ENCODE measurements at places on chromosomes 4 and X. TPM values are rescaled to one million over a fixed set of nuclear protein-coding genes. Genes with fewer than 3 reads are reported as not detected.

- no peak for DNase-seq
These were observed 43.7 kb upstream of the FRMD7 start for GRCh38 chrX:132171478-132171877.

DNA sequence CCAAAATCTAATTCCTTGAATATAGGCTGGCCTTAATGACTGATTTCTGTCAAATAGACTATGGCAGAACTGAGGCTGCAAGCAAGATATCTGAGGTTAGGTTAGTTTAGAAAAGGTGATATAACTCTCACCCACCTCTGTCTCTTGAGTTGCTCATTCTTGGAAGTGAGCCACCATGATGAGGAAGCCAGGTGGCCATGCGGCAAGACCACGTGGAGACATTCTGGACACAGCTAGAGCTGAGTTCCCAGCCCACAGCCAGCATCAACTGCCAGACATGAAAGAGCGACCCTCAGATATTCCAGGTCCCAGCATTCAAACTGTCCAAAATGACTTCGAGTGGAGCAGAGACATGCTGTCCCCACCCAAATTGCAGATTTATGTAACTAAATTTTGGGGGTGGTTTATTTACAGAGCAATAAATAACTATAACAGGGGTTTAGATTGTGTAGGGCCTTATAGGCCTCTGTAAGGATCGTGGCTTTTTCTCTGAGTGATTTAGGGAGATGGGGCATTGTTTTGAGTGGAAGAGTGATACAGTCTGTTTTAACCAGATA, 33.7 kb downstream of the USP53 start:
- DNase-seq: peak; percentile 23

- DNase-seq: no peak
These were observed 216.0 kb downstream of the RAB28 start for GRCh38 chr4:13268165-13268564.

KCNIP4 gene
- not detected for polyA plus RNA-seq

DNA sequence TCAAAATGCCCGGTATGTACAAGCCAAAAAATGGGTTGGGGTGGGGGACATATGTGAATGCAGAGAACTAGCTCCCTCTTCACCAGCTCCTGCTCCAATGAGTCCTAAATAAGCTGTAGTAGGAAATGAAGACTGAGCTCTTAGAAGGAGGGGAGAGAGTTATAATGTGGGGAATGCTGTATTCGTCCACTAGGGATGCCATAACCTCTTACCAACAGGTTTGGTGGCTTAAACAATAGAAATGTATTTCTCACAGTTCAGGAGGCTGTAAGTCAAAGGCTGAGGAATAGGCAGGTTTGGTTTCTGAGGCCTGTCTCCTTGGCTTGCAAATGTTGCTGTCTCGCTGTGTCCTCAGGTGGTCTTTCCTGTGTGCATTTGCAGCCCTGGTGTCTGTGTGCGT, 4.4 kb upstream of the INPP4B start:
- no peak for DNase-seq

DNA sequence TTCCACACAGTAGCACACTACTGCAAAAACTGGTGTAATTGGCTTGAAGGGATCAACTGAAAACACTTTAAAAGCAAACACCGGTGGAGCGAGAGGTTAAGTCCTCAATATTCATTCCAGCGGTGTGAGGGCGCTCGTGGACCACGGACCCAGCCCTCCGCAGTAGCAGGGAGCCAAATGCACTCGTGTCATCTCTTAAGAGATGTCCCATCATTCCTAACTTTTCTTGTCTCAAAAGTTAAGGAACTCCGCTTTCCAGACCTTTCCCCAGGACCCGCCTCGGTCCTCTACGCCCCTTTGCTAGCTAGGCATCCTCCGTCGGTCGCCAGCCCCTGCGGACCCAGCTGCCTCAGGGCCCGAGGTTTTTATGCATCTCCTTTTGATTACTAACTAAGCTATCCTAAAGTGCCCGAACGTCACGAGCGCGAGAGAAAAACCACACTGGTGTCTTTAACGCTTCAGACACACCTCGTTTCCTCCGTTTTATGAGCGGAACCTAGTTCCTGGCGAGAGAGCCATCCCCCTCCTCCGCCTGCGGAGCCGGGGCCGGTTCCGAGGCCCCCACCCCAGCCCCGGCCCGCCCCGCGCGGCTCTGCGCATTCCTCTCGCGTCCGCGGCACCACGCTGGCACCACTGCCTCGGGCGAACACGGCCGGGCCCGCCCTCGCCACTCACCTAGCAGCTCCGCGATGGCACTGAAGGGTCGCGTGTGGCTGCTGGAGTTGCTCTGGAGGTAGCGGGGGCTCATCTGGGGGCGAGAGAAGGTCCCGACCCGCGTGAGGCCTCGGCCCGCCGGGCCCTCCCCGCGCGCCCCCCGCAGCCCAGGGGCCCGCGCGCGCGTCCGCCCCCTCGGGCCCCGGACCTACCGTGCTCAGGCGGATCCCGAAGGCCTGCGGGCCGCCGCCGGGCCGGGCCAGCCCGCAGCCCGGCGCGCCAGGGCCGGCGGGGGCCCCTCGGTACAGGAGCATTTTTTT, 723 bp downstream of the MORC4 start:
- DNase-seq: peak; percentile 63

PLS3 gene
- 12.9 TPM for polyA plus RNA-seq

DNA sequence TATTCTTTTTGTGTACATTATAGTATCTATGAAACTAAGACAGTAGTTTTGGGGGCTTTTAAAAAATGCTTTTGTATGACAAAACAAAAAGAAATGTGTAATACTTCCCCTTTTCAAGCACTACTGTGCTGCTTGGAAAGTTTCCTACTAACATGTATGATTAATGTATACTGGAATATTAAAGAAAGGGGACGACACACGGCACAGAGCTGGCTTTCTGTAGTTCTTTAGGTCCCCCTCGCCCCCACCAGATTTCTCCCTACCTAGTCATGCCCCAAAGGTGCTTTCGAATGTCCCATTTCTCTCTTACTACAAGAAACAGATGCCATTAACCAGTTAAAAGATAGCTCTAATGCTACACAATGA, 1.6 kb upstream of the AP1S2 start:
- DNase-seq: no peak

GRCh38 chr4:67634741-67635140, 66.2 kb downstream of the UBA6 start:
- DNase-seq: no peak

- DNase-seq: no peak
These were observed 86.4 kb downstream of the PPA2 start for GRCh38 chr4:105387466-105387865.

DNA sequence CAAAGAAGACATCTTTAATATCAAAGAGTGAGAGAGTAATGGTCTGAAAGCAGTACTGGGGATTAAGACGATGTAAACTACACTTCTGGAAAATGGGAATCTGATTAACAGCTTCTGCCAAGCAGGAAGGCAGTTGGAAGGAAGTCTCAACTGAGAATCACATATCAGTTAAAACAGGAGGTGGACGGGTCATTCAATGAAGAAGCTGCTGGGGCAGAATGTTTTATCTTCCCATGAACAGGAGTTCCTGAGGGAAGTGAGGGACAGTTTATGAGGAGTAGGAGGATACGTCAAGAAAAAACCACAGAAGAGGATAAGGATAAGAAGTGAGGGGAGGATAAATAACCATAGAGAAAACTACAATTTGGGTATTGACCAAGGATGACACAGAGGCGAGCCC, 38.7 kb upstream of the MAGEA10 start:
- DNase-seq: no peak

CSN1S1 gene
- not detected for polyA plus RNA-seq

DNA sequence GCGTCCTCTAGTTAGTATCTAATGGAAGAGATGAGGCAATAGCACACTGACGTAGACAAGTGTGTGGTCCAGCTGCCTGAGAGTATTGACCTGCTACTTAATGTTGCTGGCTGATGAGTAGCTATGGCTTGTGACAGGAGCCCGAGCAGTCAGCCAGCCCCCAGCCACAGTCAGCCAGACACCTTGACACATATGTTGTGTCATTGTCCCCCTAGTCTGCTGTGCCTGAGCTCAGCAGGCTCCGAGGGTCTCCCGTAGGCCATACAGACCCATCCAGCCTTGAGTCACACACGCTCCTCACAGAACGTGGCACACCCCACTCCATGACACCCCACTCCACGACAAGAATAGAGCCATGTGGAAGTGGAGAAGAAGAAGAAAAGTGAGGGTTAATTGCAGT, 362.1 kb downstream of the UNC5C start:
- DNase-seq: no peak

POU4F2 gene
- not detected for polyA plus RNA-seq

GRCh38 chr4:154779362-154779947, 1.6 kb upstream of the RBM46 start:
- no peak for DNase-seq

GRCh38 chr4:126592088-126592487, 1040.7 kb upstream of the INTU start:
- no peak for DNase-seq

DNA sequence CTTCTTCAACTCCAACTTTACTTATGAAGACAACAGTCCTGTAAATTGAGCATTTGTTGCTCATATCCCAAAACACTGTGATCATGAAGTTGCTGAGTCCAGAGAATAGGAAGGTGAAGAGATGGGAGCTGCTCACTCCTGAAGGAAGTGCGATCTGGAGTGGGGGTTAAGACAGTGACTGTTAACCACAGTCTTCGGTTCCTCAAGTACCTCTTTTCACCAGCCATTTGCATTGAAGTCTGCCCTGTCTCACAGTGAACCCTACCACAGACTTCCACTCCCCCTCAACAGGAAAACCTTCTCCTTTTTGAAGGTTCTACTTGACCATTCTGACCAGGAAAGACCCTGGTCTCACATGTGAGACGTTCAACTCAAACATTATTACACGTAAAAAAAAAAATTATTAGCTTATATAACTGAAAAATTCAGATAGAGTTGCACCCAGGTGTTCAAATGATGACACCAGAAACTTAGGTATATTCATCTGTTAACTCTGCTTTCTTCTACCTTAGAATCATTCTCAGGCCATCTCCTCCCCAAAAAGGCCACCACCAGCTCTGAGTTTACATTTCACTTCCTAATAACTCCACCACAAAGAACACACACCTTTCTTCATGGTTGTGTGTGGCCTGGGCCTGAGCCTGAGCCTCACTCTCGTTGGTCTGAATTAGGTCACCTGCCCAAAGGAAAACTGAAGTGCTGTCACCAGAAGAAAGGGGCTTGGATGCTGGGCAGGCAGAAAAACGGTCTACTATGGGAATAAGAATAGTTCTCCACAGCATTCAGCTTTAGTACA, 199.2 kb downstream of the DCTD start:
- no peak for DNase-seq

GRCh38 chr4:66991521-66991920, 553.8 kb downstream of the CENPC start:
- no peak for DNase-seq
